Immature natural killer cell (primary cell): ENCODE measurements at places on chromosomes 4 and X. TPM values are rescaled to one million over a fixed set of nuclear protein-coding genes. Genes with fewer than 3 reads are reported as not detected.

Gene GAGE12E
- not detected for polyA plus RNA-seq

- DNase-seq, result no peak
Observed at GRCh38 chr4:48665555-48666186, 114.4 kb downstream of the FRYL start.

Gene DGKK
- 0.22 TPM for polyA plus RNA-seq

- no peak for DNase-seq
Observed at GRCh38 chr4:10003666-10004065, 17.6 kb downstream of the SLC2A9 start.

Gene STIM2
- 38.1 TPM for polyA plus RNA-seq

GRCh38 chr4:8070736-8071718 is 87.6 kb downstream of the ABLIM2 start:
- no peak for DNase-seq

GRCh38 chr4:68326141-68326540 is 23.7 kb downstream of the YTHDC1 start:
- no peak for DNase-seq

Gene ASB9
- not detected for polyA plus RNA-seq

DNA sequence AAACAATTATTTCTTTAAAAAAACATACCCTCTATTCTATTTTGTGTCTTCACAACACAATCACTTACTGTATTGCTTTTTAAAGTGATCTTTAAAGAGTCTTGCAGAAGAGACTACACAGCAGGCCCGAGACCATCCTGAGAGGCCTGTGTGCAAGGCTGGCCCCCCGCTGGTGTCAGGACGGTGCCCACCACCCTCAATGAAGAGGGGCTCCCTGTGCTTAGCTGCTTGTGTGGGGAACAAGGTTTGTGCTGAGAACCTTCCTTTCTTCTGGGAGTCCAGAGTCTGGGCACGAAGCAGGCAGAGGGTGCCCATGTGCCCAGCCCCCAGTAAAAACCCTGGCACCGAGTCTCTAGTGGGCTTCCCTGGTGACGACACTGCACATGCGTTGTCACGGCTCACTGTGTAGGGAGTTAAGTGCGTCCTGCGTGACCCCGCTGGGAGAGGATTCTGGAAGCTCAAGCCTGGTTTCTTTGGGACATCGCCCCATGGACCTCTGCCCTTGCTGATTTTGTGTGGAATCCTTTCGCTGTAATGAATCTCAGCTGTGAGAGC is 22.0 kb downstream of the RGS12 start:
- DNase-seq, result no peak

Gene GABRE
- not detected for polyA plus RNA-seq

Gene HTT
- 5.3 TPM for polyA plus RNA-seq

DNA sequence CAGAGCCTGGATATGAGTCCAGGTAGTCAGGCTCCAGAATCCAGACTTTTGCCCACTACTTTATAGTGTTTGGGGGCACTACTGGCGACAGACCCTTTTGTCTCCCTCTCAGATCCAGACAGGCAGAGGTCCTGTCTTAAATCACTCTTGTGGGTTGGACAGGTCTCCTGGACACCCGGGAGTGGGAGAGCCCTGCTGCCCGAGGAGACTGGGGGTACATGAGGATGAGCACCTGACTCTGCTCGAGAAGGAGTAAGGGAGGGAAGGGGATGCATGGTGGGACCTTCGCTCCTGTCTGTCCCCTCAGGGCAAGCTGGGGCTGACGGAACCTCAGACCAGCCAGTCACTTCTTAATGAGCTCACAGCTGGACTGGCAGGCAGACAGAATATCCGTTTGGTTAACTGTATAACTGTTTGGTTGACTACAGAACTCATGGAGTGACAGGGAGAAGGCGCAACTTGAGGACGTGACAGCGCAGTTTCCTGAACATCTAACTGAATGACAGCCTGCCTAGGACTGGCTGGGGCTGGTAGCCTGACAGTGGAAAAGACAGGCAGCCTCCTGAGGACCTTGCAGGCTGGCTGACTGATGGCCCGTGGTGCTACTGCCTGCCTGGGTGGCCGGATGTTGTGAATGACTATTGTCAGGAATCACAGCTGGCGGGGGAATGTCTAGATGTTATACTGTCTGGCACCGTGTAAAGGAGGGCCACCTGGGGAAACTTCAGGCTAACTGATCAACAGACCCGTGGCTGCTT is 1.6 kb upstream of the SUV39H1 start:
- DNase-seq, result no peak

DNA sequence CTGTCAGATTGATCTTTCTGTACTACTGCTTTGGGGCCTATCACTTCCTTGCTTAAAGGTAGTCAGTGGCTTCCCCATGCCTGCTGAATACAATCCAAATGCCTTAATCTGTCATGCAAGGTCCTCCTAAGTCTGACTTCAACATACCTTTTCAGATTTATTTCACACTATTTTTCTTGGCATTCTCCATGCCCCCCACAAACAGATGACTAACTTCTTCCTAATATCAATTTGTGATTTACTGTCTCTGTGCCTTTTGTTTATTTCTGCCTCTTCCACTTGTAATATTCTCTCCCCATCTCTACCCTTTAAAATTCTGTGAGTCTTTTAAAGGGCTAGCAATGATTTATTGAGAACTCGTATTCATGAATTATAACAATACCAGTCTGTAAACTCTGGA is 41.8 kb downstream of the OCRL start:
- no peak for DNase-seq

Gene MAGEA2B
- not detected for polyA plus RNA-seq

DNA sequence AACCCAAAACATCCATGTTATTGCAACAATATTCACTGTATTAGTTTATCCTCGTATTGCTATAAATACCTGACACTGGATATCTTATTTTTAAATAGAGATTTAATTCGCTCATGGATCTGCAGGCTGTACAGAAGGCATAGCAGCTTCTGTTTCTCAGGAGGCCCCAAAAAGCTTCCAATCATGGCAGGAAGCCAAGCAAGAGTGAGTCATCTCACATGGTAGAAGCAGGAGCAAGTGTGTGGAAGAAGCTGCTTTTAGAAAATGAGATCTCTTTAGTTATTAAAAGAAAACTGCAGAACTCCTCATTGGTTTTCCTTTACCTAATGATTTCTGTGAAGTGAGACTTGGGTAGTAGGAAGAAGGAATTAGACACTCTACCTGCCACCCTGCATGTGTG is 16.4 kb downstream of the ZNF732 start:
- DNase-seq, result no peak

Gene TRO
- polyA plus RNA-seq, result 1.3 TPM

- DNase-seq, result peak; percentile 58
Observed at GRCh38 chrX:39477762-39478120, 620.0 kb downstream of the BCOR start.

DNA sequence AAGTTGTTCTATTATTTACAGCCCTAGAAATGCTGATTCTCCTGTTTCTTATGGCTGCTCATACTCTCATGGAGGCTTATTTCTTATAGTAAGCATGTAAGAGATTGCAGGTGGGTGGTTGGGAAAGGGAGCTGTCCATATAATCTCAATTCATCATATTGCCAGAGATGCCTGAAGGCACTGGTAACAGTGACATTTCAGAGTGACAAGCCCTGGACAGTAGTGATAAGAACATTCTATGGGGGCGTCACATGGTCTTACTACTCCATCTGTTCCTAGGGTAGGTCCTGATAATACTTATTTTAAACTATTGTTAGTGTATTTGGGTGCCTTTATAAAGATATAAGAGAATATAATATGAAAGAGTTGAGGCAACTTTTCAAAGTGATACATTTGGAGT is 171.5 kb downstream of the CFAP299 start:
- no peak for DNase-seq

Gene DMRTC1
- polyA plus RNA-seq, result 0.82 TPM

Gene HEPH
- polyA plus RNA-seq, result not detected

- no peak for DNase-seq
Observed at GRCh38 chrX:70096052-70096451, 33.8 kb downstream of the OTUD6A start.

Gene RNF175
- polyA plus RNA-seq, result not detected

DNA sequence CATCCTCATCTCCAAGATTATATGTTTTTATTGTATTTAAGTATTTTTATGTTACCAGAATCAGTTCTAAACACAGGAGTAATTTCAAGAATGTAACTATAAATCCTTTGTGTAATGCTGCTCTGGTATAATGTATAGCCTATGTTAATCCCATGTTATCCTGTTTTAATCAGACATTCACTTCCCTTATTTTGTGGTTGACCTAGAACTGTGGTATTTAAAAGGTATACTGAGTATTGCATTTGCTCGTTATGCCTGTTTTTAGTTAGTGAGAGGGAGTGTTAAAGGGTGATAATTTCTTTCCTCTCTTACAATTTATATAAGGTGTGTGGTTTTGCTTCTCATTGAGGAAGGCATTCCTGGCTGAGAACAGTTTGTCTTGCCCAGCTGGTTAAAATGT is 26.2 kb downstream of the MTM1 start:
- DNase-seq, result no peak

DNA sequence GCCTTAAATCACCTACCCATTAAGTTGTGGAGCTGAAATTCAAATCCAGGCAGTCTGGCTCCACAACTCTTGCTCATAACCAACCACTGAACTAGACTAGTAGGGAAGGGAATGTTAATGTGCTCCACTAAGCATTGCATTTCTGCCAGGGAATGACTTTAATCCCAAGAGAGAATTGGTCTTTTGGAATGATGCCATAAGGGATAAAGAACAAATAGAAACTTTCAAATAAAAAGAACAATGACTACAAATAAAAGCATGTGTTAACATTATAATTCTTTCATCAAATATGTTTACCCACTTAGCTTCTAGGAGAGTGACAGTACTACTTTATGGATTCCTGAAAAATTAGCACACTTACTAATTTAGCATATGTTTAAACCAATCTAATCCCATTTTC is 905.9 kb downstream of the CENPC start:
- no peak for DNase-seq

DNA sequence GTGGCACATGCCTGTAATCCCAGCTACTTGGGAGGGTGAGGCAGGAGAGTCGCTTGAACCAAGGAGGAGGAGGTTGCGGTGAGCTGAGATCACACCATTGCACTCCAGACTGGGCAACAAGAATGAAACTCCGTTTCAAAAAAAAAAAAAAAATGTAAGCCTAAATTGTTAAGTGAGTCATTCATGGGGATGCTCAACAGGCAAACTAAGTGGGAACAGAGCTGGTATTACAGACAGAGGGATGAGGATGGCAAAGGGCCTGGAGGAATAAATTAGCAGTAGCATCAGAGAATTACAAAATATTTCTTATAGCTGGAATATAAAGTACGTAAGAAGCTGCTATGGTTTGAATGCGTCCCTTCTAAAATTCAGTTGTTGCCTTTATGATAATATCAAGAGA is 43.4 kb upstream of the OGT start:
- no peak for DNase-seq

DNA sequence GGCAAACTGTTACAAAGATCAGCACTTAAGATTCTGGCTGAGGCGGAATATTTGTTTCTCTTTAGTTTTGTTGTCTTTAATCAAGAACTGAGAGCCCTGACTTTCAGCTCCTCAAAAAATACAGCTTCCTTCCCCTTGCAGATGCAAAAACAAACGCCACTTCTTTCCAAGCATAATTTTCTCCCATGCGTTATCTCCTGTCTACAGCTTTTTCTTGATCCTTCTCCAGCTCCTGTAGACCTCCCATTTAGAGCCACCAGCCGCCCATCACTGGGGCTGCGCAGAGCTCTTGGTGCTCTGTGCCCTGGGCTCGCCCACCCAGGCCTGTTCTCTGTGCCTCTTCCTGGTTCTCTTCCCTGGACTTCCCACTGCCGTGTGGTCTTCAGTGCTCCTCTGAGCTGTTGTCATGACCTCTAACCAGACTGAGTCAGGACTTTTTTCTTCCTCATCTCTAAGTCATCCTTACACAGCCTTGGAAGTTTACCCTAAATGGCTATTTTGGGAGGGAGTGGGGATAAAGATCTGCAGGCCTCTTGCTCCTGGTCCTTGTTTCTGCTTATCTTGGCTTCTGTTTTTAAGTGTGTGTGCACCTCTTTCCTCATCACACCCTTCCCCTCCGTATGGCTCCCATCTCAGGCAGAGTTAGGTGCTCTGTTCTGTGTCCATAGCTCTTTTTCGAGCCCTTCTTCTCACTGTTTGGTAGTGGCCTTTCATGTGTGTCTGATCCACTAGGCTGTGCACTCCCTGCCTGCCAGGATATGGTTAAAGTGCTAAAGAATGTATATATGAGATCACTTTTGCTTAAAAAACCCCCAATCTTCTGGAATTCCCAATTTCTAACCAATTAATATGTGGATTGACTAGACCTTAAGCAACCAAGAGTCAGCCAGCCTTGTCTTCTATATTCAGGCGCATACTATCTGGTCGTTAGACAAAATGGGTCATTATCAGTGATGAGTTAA is 122.5 kb downstream of the PTTG2 start:
- no peak for DNase-seq

- no peak for DNase-seq
Observed at GRCh38 chrX:7272346-7272745, 124.4 kb upstream of the PUDP start.

DNA sequence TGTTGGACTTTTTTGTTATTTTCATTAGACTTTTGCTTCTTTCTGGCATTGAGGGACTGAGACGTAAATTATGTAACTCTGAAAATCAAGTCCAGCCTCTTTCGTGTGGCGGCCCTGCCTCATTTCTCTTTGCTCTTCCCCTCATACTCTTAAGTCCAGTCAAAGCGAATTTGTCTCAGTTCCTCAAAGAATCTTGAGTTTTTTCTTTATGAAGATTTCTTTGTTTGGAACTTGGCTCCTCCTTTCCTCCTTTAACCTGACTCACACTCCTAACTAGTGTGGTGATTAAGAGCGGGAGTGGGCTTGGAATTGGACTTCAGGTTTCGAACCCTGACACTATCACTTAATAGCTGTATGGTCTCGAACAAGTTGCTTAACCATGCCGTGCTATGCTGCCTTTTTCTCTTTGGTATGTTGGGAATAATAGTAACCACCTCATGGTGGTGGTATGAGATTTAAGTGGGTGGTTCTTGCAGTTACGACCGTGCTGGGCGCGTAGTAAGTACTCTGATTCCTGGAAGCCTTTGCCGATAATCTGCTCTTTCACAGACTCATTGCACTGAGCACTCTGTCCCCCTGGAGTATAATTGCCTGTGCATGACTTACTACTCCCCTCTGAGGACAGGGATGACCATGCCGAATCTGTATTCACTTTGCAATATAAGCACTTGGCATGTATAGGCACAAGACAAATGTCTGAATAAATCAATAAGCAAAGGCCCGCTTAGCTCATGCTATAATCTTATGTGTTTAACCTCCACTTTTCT is 19.1 kb downstream of the FNIP2 start:
- DNase-seq, result no peak

Gene NDST3
- not detected for polyA plus RNA-seq

Gene DKK2
- not detected for polyA plus RNA-seq

- no peak for DNase-seq
Observed at GRCh38 chr4:100206850-100207249, 16.6 kb upstream of the DDIT4L start.

Gene HMX1
- polyA plus RNA-seq, result not detected

DNA sequence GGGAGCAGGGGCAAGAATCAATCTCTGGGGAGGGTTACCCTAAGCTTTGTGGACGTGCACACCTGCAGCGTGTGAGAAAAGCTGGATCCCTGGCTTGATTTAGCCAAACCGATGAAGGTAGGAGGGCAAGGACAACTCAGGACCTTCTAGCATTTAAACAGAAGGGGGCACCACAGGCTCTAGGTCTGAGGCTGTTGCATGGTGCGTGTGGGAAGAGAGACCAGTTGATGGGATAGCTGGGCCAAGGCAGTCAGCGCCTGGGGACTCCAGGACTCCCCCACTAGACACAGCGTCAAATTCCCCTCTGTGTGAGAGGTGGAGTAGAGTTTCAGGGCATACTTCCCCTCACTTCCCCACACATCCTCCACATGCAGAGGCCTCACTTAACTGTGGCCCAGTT is 4.3 kb downstream of the GABRQ start:
- no peak for DNase-seq

Gene PLAC8
- polyA plus RNA-seq, result 1,466 TPM

Gene ANKRD50
- polyA plus RNA-seq, result not detected

GRCh38 chr4:173485164-173485563 is 44.9 kb downstream of the HAND2 start:
- DNase-seq, result no peak
